Psoas muscle (tissue), 8 donors: ENCODE measurements at places on chromosomes 4 and X.

GRCh38 chrX:39427906-39428305 lies 626.6 kb downstream of the MID1IP1 start:
- no peak overlapping the region for H3K27ac ChIP-seq
- H3K4me1 ChIP-seq: no peaks in the 10 kb centered on the region
- no peaks in the 10 kb centered on the region for H3K36me3 ChIP-seq
- H3K4me3 ChIP-seq: no peak overlapping the region
- no peaks in the 10 kb centered on the region for H3K27me3 ChIP-seq

- no peaks in the 10 kb centered on the region for H3K36me3 ChIP-seq
- H3K27me3 ChIP-seq: no peaks in the 10 kb centered on the region
- H3K27ac ChIP-seq: no peak overlapping the region
Measured at GRCh38 chrX:39125834-39126233, 324.6 kb downstream of the MID1IP1 start.

GRCh38 chr4:98657531-98658286 lies 702 bp downstream of the TSPAN5 start:
- no peaks in the 10 kb centered on the region for H3K36me3 ChIP-seq
- peak overlapping the region; percentile 28 for H3K27ac ChIP-seq
- peak overlapping the region; percentile 73 for H3K4me3 ChIP-seq
- peaks cover 18% of the 10 kb centered on the region for H3K4me1 ChIP-seq
- DNase-seq: peak; percentile 32

DNA sequence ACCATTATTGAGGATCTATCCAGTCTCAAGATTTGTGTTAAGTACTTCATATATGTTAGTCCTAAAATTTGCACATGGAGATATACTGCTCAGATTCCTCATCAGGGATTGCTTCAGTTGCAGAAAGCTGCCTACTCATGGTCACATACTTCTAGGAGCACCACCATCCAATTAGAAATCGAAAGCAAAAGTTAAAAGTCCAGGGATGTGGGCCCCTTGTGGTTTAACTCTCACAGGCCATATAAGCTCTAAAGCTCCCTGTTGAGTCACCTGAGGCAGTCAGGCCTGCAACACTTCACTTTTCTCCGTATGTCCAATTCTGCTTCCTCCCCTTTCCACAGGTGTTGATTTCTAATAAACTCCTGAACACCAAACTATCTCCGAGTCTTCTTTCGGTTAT lies 84.2 kb downstream of the CNOT6L start:
- DNase-seq: no peak
- no peak overlapping the region for H3K4me3 ChIP-seq
- peaks cover 6% of the 10 kb centered on the region for H3K4me1 ChIP-seq
- no peak overlapping the region for H3K27ac ChIP-seq

DNA sequence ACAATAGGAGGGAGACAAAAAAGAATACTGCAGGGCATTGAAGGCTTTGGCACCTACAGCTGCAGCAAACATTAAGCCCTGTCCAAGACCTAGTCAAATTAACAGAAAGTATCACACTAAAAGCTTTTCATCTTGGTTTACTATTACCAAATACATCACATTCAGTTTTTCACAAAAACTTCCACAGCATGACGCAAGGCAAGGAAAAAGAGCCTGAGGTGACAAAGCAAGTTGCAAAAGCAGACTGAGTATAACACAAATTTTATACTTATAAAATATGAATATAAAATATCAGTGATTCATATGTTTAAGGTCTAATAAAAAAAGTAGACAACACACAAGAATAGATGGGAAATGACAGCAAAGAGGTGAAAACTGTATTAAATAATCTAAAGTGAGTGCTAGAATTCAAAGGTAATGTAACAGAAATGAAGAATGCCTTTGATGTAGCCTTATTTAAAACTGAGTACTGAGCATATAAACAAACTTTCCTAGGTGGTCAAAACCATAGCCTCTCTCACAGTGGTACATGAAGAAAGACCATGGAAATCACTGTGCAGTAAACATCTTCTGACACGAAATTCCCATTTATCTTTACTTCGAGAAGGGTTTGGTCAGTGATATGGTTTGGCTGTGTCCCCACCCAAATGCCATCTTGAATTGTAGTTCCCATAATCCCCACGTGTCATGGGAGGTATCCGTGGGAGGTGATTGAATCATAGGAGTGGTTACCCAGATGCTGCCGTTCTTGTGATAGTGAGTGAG lies 27.7 kb upstream of the MAGEA11 start:
- H3K27ac ChIP-seq: no peak overlapping the region
- no peaks in the 10 kb centered on the region for H3K27me3 ChIP-seq
- no peak for DNase-seq

- H3K27me3 ChIP-seq: no peaks in the 10 kb centered on the region
- H3K4me3 ChIP-seq: no peak overlapping the region
- peak overlapping the region; percentile 95 for H3K27ac ChIP-seq
- peaks cover 15% of the 10 kb centered on the region for H3K4me1 ChIP-seq
- peak; percentile 31 for DNase-seq
Measured at GRCh38 chrX:56764975-56765791, 36.1 kb downstream of the NBDY start.

GRCh38 chr4:22906045-22906444 lies 213.3 kb downstream of the GBA3 start:
- no peaks in the 10 kb centered on the region for H3K27me3 ChIP-seq
- no peak overlapping the region for H3K27ac ChIP-seq
- no peaks in the 10 kb centered on the region for H3K4me1 ChIP-seq
- no peak for DNase-seq
- no peaks in the 10 kb centered on the region for H3K36me3 ChIP-seq

DNA sequence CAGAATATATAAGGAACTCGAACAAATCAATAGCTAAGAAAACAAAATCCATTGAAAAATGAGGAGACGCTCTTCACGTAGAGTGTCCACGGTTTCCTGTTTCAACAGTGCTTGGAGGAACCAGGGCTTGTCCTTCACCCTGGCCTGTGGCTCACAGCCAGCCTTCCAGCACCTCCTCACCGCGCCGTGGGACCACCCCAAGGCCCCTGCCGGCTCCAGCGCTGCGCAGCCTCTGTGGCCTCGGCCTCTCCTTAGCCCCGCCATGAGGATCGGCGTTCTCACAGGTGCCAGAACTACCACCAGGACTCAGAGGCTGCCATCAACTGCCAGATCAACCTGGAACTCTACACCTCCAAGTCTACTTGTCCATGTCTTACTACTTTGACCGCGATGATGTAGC lies 52.5 kb upstream of the CTSO start:
- no peaks in the 10 kb centered on the region for H3K36me3 ChIP-seq
- DNase-seq: no peak
- no peaks in the 10 kb centered on the region for H3K27me3 ChIP-seq
- no peak overlapping the region for H3K4me3 ChIP-seq
- no peaks in the 10 kb centered on the region for H3K4me1 ChIP-seq

DNA sequence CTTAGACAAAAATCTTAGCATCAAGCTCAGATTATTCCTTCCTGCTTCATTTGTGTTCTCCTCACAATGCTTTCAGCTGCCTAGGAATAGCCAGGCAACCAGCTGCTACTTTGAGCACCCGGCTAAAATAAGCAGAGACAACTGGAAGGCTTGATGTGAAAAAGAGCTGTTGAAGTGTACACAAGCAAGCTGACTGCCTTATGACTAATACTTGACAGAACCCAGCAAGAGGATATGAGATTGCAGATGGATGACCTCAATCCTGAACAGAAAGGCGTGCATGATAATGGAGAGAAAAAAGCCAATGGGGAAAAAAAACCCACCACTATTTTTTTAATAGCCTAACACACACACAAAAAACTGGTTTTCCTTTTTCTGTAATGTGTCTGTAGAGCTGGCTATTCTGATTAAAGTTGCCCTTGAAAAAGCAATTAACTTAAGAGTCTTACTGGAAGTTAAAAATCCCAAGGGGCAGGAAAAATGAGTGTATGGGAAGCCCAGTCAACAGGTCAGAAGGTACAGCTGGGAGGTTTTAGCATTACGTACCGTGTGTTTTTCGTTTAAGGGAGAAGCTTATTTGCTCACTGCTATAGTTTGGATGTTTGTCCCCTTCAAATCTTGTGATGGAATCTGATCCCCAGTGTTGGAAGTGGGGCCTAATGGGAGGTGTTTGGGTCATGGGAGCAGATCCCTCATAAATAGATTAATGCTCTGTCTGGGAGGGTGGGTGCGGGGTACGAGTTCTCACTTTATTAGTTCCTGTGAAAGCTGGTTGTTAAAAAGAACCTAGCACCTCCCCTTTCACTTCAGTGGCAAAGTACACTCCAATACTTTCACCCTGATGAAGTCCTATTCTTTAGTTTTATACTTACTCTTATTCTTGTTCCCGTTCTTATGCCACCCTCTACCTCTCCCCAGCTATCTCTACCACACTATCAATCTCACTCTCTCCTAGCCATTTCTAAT lies 37.1 kb upstream of the HERC6 start:
- H3K36me3 ChIP-seq: no peaks in the 10 kb centered on the region
- H3K4me3 ChIP-seq: peak overlapping the region; percentile 30
- peak overlapping the region; percentile 96 for H3K27ac ChIP-seq
- DNase-seq: no peak
- H3K4me1 ChIP-seq: peaks cover 19% of the 10 kb centered on the region

GRCh38 chr4:101400096-101400495 lies 52.8 kb upstream of the PPP3CA start:
- H3K4me3 ChIP-seq: no peak overlapping the region
- no peak overlapping the region for H3K27ac ChIP-seq
- no peaks in the 10 kb centered on the region for H3K27me3 ChIP-seq
- no peak for DNase-seq
- no peaks in the 10 kb centered on the region for H3K4me1 ChIP-seq

GRCh38 chr4:52932591-52933470 lies 70.7 kb downstream of the RASL11B start:
- no peaks in the 10 kb centered on the region for H3K36me3 ChIP-seq
- DNase-seq: no peak
- no peak overlapping the region for H3K27ac ChIP-seq
- peaks cover 12% of the 10 kb centered on the region for H3K4me1 ChIP-seq
- no peaks in the 10 kb centered on the region for H3K27me3 ChIP-seq
- H3K4me3 ChIP-seq: no peak overlapping the region

DNA sequence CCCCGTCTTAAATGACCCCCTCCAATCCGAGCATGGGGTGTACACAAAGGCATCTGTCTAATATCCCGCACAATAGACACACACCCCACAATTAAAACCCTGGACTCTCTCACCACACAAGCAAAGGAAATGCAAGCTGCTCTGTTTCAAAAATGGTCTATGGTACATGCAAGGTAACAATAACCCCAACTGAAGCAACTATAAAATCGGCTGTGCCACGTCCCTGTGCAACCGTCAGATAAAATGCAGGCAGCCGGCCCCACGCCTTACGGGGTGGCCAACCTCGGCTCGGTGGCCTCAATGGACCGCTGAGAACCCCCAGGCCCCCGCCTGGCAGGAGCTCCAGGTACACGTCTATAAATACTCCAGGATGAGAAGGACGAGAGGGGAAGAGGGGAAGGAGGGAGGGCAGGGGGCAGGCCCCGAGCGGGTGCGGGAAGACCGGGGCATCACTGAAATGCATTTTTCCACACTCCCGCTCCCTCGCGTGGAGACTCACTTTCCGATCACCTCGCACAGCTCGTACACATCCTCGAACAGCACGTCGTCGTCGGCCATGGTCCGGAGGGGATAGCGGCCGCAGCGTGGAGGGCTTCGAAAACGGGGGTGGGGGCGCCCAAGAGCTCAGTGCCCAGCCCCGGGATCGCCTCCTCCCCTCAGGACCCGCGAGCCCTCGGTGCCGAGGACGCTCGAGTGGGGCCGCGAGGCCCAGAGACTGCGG lies 763 bp downstream of the CASK start:
- H3K36me3 ChIP-seq: no peaks in the 10 kb centered on the region
- H3K27ac ChIP-seq: peak overlapping the region; percentile 78
- no peaks in the 10 kb centered on the region for H3K27me3 ChIP-seq
- H3K4me1 ChIP-seq: no peaks in the 10 kb centered on the region
- peak overlapping the region; percentile 73 for H3K4me3 ChIP-seq
- DNase-seq: peak; percentile 25

DNA sequence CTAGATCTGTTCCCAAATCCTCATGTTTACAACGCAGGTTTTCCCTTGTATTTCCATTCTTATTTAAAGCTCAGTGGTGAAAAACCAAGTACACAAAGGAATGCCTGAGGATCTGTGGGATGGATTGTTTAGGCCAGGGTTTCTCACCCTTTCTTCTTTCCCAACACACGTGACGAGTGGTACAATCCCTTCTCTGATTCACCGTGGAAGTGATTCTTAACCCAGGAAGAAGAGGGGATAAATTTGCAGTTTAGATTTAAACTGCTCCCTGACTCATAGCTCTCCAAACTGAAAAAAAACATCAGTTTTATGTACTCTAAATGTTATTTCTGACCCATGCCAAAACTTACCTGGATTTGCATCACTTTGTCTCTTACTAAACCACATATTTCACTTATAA lies 17.0 kb downstream of the PAQR3 start:
- no peak for DNase-seq
- H3K4me1 ChIP-seq: no peaks in the 10 kb centered on the region
- no peak overlapping the region for H3K4me3 ChIP-seq
- peaks cover 46% of the 10 kb centered on the region for H3K36me3 ChIP-seq
- no peak overlapping the region for H3K27ac ChIP-seq

GRCh38 chrX:63327788-63328187 lies 23.3 kb downstream of the SPIN4 start:
- H3K27ac ChIP-seq: no peak overlapping the region
- no peak for DNase-seq
- H3K36me3 ChIP-seq: no peaks in the 10 kb centered on the region
- H3K27me3 ChIP-seq: no peaks in the 10 kb centered on the region

GRCh38 chrX:41178201-41178600 lies 93.0 kb downstream of the USP9X start:
- H3K4me1 ChIP-seq: no peaks in the 10 kb centered on the region
- no peak overlapping the region for H3K4me3 ChIP-seq
- no peak overlapping the region for H3K27ac ChIP-seq
- H3K36me3 ChIP-seq: no peaks in the 10 kb centered on the region
- DNase-seq: no peak

DNA sequence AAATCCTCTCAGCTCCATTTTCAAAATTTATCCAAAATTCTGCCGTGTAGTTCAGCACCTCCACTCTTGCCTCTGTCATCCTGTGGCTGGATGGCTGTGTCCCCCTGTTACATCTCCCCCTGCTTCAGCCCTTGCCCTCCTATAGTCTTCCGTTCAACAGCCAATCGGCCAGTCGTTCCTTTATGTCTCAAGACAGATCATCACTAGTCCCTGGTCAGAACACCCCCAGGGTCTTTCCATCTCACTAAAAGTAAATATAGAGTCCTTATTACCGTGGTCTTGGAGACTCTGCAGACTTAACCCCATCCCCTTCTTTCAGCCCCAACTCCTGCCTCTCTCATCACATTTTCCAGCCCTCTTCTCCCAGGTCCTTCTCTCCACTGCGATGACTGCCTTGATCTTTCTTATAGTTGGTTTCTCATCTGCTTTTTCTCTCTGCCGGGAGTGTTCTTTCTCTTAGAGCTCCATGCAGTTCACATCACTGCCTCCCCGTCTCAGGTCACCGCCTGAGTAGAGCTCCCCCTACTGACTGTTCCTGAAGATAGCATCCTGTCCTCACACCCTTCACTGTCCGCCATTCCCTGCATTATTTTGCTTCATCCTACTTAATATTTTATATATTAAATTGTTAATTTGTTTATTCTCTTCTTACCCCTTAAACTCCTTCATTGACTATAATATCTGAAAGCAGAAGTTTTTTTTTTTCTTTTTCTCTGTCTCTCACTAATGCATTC lies 736.9 kb upstream of the MAGEB2 start:
- no peaks in the 10 kb centered on the region for H3K36me3 ChIP-seq
- H3K4me3 ChIP-seq: no peak overlapping the region
- no peaks in the 10 kb centered on the region for H3K4me1 ChIP-seq
- DNase-seq: no peak
